Activated CD8-positive, alpha-beta memory T cell treated with anti-CD3 and anti-CD28 coated beads for 4 hours (primary cell): ENCODE measurements at places on chromosomes 1 and 21.
A peak's percentile ranks its signal among the peaks of the same experiment; 100 is the strongest.

DNA sequence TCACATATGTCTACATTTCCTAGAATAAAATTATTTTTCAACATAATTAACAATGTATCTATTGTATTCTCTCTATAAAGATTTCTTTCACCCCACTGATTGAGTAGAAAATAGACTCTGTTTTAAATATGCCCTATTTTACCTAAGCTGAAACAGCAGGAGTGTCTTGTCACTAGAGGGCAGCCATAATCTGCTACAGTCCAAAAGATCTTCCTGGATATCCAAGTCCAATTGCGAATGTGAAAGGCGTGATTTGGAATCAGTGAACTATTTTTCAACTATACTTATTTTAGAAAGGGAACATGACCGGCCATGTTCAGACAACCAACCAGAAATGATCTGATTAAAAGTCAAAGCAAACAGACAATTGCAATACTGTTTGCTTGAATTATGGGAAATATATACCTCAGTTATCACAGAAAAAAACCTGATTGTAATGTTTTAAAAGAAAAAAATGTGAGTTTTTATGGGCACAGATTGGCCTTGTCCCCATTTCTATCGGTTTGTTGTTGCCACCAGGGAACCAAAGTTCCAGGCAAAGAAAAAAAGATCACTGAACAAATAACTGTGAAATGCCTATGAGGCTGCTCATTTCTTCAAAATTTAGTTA, 1211.0 kb upstream of the ADGRL4 start:
- DNase-seq = no peak

DNA sequence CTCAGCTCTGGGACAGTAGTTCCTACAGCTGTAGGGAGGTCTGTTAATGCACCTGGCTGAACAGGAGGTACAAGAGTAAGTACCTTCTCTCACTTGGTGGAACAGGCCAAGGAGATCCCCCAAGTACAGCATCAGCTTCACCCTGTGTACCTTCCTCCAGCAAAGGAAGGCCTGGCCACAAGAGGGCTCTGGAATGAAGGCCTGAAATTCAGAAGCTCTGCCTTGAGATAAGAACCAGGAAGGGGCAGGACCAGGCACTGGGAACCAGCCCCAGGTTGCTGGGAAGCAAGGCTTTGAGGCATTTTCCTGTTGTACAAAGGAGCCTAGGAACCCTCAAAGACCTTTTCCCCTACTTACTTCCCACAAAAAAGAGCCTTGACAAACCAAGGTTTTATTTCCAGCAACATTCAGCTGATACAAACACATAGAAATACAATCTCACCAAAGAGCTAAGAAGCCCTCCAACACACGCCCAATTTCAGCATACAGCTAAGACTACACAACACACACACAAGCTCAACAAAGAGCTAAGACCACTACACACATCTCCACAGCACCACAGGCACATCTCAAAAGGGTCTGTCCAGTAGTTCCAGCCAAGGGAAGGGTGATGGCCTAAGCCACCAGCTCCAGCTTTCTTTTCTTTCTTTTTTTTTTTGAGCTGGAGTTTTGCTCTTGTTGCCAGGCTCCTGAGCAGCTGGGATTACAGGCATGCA, 23.5 kb downstream of the F11R start:
- no peak for DNase-seq

DNA sequence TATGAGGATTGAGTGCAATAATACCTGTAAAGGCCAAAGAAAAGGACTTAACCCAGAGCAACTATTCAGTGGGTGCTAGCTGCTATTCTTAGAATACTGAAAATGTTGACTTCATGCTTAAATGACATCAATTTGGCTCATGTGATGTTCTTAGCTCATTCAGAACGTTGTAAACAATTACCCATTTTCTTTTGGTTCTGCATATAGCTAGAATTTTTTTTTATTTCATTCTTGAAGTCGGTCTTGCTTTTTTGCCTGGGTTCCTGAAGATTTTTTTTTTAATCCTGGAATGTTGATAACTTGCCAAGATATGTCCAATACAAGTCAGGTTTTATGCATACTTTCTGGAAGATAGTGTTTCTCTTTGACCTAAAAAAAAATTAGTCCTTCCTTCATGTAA, 772.0 kb downstream of the LTN1 start:
- DNase-seq = no peak

GRCh38 chr1:93186667-93187066, 6.1 kb downstream of the CCDC18 start:
- no peak for DNase-seq

DNA sequence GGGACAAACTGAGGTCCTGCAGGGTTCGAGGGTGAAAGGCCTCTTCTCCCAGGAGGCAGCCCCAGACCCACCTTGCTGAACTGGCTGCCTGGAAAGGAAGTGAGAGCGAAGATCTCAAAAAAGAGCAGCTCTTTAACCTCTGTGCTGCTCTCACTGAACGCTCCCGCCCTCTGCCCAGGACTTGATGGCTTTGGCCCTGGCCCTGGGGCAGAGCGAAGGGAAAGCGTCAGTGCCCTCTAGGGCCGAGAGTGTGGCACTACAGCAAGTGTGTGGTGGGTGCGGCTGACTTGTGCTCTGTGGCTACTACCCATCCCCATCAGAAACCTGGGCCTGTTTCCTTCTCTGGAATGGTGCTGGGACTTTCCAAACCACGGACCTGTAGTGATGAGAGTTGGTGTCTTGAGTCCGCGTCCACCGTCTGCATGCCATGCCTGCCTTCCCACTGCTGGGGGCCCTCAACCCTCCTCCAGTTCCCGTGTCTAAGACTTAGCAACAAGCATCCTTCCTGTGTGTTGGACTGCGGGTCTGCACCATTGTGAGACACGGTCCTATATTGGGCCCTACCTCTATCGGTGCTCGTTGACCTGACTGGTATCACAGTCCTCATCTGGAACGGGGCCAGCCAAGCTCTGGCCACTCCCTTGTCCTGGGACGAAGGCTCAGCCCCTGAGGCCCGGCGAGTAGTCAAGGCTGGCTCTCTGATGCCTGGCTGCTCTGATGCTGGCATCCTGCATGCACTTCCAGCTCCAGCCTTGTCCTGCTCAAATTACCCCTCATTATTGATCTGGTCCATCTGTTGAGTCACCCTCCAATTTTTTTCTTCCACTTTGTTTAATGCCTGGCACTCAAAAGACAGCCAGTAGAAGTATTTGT, 180.3 kb downstream of the DISC1 start:
- no peak for DNase-seq

- no peak for DNase-seq
Observed at GRCh38 chr1:9618909-9619679, 30.4 kb downstream of the TMEM201 start.

DNA sequence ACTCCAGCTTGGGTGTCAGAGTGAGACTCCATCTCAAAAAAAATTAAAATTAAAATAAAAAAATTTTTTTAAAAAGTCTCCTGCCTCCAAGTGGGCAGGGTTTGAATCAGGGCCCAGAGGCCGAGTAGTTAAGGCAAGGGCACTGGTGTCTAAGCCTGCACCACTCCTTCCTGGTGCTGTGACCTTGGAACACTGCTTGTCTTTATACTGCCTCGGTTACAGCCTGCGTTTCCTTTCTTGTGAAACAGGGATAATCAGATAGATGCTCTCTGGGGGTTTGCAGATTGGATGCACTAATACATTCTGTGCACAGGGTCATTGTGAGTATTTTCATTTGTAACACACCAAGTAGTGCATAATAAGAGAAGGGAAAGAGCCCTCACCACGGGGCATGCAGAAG, 58.4 kb upstream of the EFHD2 start:
- DNase-seq = no peak

DNA sequence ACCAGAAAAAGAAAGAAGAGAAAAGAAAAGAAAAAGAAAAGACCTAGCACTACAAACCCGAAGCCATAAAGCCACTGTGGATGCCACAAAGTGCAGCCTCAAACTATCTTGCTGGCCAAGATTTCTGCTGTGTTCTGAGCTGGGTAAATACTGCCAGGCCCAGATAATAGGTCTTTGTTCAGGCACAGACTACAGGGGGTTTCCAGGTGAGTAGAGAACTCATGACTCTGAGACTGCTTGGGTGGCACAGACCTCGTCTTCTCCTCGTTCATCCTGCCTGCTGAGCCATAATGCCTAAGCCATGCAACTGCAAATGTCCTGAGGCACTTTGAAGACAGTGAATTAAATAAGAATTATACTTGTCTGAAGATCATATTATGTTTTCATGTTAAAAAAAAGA, 651.8 kb downstream of the LMO4 start:
- no peak for DNase-seq

GRCh38 chr1:19476450-19477190, 8.7 kb downstream of the CAPZB start:
- DNase-seq = no peak

DNA sequence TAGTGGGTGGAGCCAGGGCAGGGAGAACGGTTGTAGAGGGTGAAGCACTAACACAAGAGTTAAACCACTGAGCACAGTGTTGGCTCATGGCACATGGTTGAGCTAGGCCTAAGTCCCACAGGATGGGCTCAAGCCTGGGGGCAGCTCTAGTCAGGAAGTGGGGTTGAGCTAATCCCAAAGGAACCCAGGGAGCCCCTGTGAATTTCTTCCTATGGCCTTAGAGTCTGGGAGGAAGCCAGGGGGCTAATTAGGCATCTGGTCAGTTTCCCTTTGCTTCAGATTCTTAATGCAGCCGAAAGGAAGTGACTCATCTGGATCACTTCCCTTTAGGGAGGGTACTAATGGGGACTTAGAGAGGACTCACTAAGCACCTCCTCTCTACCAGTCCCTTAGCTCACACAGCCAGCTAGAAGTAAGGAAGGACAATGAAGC, 10.1 kb downstream of the CFAP45 start:
- DNase-seq = no peak

DNA sequence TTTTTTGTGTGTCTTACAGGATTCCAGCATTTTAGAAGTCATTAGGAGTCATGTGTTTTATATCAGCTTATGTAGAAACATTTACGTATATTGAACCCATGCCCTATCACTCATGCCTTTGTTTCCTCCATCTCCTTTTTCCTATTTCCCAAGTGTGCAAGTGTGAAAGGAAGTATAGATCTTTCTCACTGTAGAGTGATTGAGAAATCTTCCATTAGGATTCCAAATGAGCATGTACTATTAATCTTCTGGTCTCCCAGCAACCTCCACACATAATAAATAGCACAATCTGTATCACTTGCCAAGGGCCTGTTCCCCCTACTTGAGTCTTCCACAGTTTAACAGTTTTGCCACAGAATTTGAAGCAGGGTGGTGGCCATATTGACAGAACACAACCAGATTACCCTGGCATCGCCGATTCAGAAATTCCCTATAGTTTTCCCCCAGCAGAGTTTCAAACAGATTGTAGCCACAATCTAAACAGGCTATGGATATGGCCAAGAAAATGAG, 1052.8 kb downstream of the TTLL7 start:
- DNase-seq = no peak

DNA sequence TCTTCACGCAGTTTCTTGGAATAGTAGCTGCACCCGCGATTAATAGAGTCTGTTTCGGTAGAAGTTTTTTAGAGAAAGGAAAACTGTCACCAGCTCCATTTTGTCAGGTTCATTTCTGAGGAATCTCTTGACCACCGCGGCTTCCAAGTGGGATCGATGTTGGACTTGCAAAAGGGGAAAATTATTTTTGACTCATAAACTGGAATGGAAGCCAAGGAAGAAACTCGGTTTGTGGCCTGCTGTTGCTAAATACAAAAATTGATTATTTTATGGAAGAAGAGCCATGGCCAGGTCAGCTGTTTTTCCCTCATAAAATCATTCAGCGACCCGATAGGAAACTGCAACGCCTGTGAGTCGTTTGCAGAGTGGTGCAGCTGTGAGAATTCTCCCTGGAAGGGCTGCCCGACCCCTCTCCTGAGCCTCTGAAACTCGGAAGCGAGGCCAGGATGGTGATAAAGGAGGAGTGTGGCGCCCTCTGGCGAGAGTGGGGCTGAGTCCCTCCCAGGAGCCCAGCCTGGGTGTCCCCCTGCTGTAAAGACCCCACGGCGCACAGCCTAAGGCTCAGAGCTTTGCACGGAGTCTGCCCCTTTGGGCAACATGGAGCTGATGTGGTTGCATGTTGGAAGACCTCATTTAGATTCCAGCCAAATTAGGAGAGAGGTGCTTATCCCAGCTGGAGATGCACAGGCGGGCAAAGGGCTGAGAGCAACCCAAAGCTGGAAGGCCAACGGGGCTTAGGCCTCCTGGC, 83.6 kb upstream of the SLC25A33 start:
- peak; percentile 27 for DNase-seq

DNA sequence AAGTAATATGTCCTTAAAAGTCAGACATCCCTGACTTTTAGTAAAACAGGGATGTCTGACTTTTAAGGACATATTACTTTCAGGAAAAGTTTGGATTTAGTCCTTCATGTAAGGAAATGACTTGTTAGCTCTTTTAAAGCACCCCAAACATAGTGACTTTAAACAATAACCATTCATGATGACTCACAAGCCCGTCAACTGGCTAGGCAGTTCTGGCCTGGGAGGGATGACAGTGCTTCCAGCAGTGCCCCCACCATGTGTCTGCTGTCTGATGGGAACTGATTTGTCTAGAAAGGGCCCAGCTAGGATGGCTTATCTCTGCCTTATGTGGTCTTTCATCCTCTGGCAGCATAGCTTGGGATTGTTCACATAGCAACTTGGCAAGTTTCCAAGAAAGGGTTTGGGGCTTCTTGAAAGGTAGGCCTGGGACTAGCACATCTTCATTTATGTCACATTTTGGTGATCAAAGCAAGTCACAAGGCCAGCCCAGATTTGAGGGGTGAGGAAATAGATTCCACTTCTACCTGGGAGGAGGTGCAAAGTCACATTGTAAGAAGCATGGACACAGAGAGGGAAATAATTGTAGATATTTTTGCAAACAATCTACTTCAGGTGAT, 143.5 kb downstream of the C1orf94 start:
- DNase-seq = no peak

GRCh38 chr1:85943526-85943925, 213.0 kb downstream of the COL24A1 start:
- DNase-seq = no peak

GRCh38 chr1:175569117-175569743, 174.2 kb downstream of the TNR start:
- DNase-seq = no peak

DNA sequence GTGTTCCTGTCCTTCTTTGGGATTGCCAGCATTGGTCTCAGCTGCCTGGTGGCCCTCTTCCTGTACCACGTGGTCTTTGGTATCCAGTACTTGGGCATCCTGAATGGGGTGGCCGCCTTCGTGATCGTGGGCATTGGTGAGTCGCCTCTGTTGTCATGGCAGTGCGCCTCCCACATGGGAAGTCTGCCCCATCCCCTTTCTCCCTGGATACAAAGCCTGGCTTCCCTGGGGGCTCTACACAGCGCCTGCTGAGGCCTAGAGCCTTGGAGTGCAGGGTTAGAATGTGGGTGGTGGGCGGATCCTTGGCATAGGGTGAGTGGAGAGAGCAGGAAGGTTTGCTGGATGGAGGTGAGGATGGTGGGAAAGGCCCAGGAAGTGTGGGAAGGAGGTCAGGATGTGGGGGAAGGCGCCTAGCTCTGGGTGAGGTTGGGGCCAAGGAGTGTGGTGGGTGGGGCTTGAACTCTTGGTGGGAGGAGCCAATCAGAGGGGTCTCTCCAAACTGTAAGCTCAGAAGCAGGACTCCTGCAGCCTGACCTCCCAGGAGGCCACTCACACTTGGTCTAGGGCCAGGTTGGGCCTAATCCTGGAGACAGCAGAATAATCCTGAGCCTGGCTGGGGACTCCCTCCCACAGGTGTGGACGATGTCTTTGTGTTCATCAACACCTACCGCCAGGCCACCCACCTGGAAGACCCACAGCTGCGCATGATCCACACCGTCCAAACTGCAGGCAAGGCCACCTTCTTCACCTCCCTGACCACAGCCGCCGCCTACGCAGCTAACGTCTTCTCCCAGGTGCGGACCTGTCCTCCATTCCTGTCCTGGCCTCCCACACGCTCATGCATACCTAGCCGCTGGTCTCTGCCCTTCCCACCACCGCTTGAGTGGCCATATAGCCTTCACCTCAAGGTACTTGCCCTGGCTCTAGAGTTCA, 36.7 kb downstream of the DISP3 start:
- no peak for DNase-seq
